ENCODE measurements at places on chromosomes 3 and 15.

- DNase-seq = no peak
Measured at GRCh38 chr3:40858364-40859115, 333.8 kb downstream of the ZNF621 start.

GRCh38 chr3:52246728-52247408 lies 1.3 kb downstream of the PPM1M start:
- DNase-seq = no peak

GRCh38 chr15:65646486-65646885 lies 24.7 kb downstream of the SLC24A1 start:
- DNase-seq = no peak

- DNase-seq = no peak
Measured at GRCh38 chr3:126971891-126972351, 11.0 kb upstream of the PLXNA1 start.

DNA sequence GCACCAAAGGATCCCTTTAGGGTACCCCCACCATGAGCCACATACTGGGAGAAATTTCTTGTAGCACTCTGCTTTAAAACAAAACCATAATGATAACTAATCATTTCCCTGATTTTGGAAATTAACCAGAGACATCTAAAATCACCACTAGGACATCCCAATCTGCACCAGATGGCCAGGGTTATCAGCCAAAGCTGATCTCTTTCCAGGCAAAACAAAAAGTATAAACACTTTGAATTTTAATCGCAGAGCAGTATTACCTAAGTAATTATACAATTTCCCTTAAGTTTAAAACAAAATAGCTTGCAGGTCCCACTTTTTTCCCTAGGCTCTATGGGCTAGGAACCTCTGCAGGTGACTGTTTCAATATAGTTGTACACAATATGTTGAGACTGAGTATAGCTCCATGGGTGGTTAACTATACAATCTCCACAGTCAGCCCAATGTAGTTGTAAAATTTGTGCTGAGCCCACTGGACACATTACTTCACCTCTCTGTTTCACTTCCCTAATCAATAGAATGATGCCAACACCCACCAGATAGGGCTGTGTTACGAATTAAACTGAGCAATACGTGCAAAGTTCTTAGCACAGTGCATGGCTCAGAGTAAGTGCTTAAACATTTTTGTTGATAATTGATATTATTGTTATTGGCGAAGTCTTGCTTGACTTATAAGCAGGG lies 629 bp upstream of the NOX5 start:
- no peak for DNase-seq

DNA sequence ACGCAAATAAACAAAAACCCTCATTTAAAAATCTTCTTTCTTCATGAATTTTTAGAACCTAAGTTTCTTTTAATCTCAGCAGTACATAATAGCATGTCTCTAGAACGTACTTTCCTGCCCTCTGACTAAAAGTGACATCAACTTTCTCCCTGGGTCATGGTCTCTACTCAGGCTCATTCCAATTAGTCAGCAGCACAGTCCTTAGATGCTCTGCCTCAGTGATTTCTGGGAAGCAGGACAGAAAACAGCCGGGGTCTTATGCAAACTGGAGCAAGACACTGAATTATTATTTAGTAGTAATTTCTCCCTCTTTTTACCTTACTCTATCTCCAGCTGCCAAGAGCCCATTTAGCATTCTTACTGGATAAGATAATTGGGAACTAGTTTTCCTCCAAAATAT lies 365.2 kb downstream of the TUSC7 start:
- no peak for DNase-seq

GRCh38 chr3:117587416-117587815 lies 877.8 kb downstream of the TUSC7 start:
- DNase-seq = no peak
